ENCODE measurements at places on chromosomes 3 and 15. TPM values are rescaled to one million over a fixed set of nuclear protein-coding genes. Genes with fewer than 3 reads are reported as not detected.

Gene COL8A1
- 7.3 TPM for polyA plus RNA-seq

Gene CNTN4
- polyA plus RNA-seq, result 0.30 TPM

Gene PPM1L
- polyA plus RNA-seq, result 6.2 TPM

Gene RHOA
- polyA plus RNA-seq, result 406 TPM

Gene CPLX3
- polyA plus RNA-seq, result 0.06 TPM

Gene AGBL1
- polyA plus RNA-seq, result under 0.01 TPM

Gene ARNT2
- 1.3 TPM for polyA plus RNA-seq

Gene GABRB3
- 0.90 TPM for polyA plus RNA-seq

Data from heart left ventricle (tissue), 16 donors.